ENCODE measurements at places on chromosomes 6 and 20. TPM values are rescaled to one million over a fixed set of nuclear protein-coding genes. Genes with fewer than 3 reads are reported as not detected.

The SDCBP2 gene
- total RNA-seq = 4.7 TPM

The FOXQ1 gene
- not detected for total RNA-seq

The FLRT3 gene
- not detected for total RNA-seq

The PI16 gene
- 0.37 TPM for total RNA-seq

The ANKRD66 gene
- total RNA-seq = not detected

The WFDC10B gene
- total RNA-seq = not detected

The NECAB3 gene
- total RNA-seq = 20.6 TPM

The TCP11 gene
- not detected for total RNA-seq

The MOG gene
- total RNA-seq = not detected

The PRDM13 gene
- total RNA-seq = not detected

The CST9 gene
- total RNA-seq = not detected

The ZNF311 gene
- 0.73 TPM for total RNA-seq

The ABHD12 gene
- 27.3 TPM for total RNA-seq

The CENPW gene
- total RNA-seq = 54.1 TPM

- no peak for DNase-seq
Observed at GRCh38 chr6:122995921-122996793, at the start of gene CLVS2. CLVS2 (plus strand) TSS chr6:122996235; CDS start chr6:122997778, 1,543 bp downstream.

DNA sequence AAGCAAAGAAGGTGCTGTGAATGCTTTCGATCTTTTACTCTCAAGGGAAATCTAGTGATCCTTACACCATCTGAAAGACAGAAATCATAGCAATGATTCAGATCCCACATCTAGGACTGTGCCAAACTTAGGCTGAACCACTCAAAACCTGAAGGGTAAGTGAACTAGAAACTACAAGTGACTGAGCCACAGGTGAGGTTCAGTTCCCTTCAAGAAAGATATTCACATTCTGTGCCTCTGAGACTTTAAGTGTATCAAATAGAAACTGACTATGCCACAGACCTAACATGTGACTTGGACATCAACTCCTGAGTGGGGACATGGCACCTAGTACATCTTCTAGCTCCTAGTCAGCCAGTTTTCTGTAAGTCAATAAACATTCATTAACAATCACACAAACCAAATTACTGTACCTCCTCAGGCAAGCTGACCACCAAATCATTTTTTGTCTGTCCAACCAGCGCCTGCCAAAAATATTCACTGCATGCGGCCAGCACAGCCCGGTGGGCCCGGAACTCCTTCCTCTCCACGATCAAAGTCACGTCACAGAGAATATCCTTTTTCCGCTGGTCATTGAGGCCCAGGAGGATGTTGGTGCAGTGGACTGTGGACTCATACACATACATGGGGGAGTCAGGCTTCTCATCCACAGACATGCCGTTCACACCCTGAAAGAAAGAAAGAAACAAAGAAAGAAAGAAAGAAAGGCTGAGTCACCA lies 114.1 kb downstream of the GJA10 start:
- DNase-seq = no peak

GRCh38 chr6:17450832-17451231 lies 57.4 kb downstream of the CAP2 start:
- DNase-seq = no peak

- no peak for DNase-seq
Observed at GRCh38 chr20:43345676-43346075, 112.0 kb upstream of the SRSF6 start.

- no peak for DNase-seq
Observed at GRCh38 chr20:12896180-12896579, 112.6 kb upstream of the SPTLC3 start.

GRCh38 chr20:25606094-25606695 lies 17.6 kb downstream of the NANP start:
- DNase-seq = no peak

DNA sequence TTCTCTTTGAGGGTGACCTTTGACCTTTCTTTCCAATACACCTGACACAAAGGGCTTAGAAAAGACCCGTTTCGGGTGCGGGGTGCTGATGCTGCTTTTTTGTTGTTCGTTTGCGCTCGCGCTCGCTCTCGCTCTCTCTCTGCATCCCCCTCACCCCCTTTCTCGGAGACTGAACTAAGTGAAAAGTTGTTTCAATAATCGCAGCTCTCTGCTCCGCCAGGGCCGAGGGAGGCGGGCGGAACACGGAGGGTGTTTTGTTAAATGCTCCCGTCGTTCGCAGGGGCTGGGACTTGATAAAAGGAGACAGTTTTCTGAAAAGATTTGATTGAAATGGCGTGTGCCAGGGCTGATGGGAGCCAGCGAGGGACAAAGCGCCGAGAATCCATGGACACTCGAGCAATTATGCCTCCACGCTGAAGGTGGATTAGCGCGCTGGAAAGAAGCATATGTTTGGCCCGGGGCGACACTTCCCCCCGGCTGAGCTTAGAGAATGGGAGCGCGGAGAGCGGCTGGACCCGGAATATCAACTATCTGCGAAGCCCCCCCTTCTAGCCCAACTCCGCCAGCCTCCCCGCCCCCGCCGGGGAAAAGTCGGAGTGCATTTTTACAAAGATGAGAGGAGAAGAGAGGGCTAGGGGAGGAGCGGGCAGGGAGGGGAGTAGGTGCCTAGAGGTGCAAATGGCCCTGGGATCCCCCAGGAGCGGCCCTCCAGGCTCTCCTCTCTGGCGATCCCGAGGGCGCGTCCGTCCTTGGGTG lies 25.0 kb downstream of the TFAP2A start:
- no peak for DNase-seq

DNA sequence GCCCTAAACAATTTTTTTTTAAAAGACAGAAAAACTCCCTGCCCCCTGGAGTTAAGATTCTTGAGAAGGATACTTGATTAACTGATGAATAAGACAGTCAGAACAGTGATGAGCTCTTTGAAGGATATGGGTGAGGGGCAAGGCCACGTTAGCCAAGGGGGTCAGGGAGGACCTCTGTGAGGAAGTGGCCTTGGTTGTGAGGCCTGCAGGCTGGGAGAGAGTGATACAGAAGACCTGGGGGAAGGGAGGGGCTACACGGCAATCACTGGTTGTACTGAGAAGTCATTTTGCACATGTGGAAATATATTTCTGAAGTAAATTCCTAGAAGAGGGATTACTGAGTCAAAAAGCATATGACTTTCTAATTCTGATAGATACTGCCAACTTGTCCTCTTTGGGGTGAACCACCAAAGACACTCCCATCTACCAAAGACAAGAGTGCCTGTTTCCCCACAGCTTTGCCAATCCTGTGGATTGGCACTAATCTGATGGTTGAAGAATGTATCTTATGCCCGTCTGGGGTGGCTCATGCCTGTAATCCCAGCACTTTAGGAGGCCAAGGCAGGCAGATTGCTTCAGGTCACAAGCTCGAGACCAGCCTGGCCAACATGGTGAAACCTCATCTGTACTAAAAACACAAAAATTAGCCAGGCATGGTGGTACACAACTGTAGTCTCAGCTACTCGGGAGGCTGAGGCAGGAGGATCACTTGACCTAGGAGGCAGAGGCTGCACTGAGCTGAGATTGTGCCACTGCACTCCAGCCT lies 22.3 kb upstream of the BCAS4 start:
- no peak for DNase-seq

GRCh38 chr6:16198061-16198705 lies 40.2 kb upstream of the GMPR start:
- DNase-seq = no peak

GRCh38 chr6:133787859-133788505 lies 100.9 kb upstream of the TCF21 start:
- no peak for DNase-seq

- DNase-seq = peak; percentile 41
Observed at GRCh38 chr20:23441850-23442313, 2.4 kb downstream of the CSTL1 start.

GRCh38 chr6:25637960-25638434 lies 14.0 kb upstream of the SCGN start:
- no peak for DNase-seq

GRCh38 chr6:63764318-63764916 lies 128.8 kb downstream of the PHF3 start:
- peak; percentile 27 for DNase-seq

DNA sequence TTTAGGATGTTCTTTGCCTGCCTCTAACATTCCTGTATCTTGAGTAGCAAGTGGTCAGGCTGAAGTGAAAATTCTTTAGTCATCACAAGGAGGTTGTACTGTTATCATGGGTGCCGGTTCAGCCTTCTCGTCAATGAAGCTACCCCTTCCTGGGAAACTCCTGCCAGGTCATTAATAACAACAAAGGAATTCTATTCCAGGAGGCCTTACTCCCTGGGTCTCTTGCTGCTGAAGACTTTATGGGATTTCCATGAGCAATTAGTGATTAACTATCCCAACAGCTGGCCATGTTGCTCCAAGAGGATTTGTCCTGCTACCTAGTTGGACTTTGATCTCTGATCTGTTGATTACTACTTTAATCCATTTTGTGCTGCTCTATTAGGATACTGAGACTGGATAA lies 62.7 kb upstream of the ELOVL5 start:
- no peak for DNase-seq

DNA sequence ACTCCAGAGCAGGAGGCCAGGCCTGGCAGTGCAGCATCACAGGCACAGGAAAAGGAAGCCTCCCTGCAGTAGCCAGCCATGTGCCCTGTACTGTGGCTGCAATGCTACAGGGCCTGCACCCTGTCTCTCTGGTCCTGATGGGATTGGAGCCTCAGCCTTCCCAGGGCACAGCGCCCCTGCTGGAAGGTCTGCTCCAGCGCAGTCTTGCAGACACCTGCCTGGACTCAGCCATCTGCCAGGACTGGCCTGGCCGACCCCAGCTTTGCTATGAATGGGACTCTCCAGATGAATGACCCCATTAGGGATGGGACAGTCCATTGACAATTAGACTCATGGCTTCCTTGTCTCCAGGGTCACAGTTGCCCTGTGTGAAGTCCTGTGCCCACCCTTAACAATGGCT lies 251.6 kb downstream of the ERMARD start:
- no peak for DNase-seq

GRCh38 chr20:44733341-44734069 lies 12.2 kb upstream of the KCNK15 start:
- DNase-seq = peak; percentile 66

GRCh38 chr20:57902473-57902872 lies 192.7 kb upstream of the PMEPA1 start:
- DNase-seq = no peak

GRCh38 chr20:47167846-47168245 lies 188.7 kb downstream of the ZMYND8 start:
- DNase-seq = no peak

GRCh38 chr6:20540683-20541082 lies 6.4 kb downstream of the CDKAL1 start:
- DNase-seq = no peak

DNA sequence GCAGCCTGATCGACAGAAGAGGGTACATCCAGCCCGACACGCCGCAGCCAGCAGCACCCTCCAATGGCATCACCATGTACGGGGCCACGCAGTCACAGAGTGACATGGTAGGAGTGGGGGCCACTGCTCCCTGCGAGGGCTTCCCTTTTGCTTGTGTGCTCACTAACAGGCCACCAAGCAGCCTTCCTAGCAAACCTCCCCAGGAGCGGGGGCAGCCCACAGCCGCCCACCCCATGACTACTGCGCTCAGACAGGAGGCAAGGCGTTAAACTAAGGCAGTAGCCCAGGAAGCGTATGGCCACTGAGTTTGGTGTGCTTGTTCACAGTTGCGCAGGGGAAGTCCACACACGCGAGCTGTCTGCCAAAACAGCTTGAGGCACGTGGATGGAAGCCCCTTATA lies 169.5 kb upstream of the SNX9 start:
- DNase-seq = no peak

DNA sequence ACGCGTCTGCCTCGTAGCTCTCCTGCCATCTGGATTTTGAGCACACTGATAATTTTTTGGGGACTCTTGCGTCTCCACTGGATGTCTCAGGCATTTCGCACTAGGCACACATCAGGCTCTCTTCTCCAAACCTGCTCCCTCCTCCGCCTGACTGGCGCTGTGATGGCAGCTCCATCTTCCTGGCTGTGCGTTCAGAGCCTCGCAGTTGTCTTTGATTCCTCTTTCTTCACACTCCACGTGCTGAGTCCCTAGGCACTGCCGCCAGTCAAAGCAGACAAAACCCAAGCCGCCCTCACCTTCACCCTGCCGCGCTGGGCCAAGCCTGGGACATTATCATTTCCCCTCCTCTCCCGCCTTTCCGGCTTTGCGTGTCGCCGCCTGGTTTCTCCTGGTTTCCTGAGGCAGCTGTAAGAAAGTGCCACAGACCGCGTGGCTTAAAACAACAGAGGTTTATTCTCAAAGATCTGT lies 778 bp downstream of the PSMG4 start:
- no peak for DNase-seq

DNA sequence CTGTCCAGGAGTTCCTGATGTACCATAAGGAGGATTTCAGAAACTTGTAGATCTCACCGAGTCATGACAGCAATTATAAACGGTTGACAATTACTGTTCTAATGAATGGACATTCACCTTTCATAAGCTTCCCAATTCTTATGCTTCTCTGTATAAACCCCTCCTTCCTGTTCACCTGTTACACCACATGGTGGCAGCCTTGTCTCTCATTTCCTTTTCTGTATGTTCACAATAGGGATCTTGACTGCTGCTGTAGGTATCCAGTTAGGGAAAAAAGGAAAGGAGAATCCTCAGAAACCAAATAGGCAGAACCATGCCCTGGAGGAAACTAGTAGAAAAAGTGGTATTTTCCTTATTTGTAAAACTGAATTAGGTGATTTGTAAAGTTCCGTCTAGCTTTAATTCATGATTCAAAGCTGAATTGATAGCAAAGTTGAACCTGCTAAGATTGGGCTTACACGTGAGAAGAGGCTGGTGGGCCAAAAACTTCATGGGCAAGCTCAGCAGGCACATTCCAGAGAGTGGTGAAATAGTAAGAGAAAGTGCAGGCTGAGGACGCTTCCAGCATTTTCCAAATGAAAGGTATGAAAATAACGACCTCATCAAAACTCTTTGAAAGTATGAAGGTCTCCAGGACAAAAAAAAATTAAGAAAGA lies 29.0 kb upstream of the TBPL1 start:
- peak; percentile 53 for DNase-seq

DNA sequence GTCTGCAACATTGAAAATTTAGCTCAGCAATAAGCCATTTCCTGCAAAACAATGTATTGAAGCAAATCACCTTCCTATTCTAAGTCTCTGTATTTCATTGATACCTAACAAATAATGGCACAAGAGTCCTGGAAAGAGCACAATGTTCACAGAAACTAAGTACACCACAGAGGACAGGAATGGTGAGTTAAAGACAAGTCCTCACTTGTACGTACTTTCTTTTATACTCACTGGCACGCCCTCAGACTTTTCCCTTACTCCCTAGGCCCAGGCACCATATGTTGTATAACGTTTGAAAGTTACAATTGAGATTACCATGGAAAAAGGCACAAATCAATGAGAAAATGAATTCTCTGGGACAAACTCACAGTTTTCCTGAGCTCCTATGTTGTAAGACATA lies 683.0 kb upstream of the MANEA start:
- no peak for DNase-seq
